ENCODE measurements at places on chromosomes 12 and 14. TPM values are rescaled to one million over a fixed set of nuclear protein-coding genes. Genes with fewer than 3 reads are reported as not detected.

Gene ETFBKMT
- total RNA-seq: 0.38 TPM

Gene PRH2
- not detected for total RNA-seq

DNA sequence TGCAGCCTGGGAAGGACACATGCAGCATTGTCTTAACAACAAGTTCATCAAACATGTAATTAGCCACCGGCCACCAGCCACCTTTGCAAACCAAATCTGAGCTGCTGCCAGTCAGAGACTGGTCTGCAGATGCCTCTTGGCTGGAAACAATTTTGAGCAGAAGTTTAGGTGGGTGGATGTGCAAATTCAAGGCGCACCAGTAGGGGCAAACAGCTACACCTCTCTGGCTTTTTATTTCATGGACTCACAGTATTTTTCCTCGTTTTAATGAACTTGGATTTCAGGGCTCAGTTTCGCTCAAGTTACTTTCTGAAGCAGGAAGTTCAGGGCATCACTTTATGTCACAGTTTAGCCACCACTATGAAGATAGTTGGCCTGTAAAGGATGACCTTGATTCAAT lies 94.3 kb downstream of the OTX2 start:
- DNase-seq: no peak

DNA sequence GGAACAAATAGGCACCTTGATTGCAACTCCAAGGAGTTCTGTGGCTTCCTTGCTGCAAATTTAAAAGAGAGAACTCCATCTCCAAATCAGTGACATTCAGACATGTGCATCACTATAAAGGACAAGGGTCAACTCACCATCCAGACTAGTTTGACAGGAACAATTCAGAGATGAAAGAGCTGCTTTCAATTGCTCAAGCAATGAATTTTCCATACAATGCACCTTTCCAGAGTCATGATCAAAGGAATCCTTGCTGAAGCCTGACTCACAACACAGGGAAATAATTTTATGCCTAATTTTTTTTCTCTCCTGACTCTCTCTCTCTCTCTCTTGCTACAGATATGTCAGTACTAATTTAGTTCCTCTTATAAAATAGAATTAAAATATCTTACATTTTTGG lies 380.5 kb upstream of the GARIN6 start:
- DNase-seq: no peak

DNA sequence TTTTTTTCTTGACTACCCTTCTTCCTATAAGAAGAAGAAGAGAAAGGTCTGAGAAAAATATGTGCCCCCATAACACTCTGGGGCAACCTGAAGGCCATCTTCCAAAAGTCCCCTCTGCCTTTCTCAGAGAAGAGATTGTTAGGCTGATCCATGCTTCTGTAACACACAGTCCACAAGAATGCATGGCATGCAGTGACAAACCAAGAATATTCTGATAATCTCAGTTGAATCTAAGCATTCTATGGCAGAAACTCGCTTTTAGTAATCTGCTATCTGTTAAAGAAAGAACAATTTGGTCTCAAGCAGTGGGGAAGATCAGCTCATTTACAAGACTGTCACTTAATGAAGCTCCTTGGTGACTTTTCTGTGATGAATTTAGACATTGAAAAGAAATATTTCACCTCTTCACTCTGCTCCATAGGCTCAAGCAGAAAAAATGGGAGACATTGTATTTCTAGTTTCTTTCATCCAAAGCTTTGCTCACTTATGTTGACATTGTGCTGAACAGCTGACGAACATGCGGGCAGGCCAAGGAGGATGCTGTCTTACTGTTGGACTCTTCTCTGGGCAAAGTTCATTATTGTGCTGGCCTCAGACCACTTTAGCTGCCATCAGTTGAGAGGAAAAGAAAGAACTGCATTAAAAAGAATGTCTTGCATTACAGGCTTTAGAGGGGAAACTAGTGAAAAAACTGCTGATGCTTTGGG lies 957.1 kb downstream of the DIO2 start:
- no peak for DNase-seq

All from activated T-cell treated with anti-CD3 and anti-CD28 coated beads, Interleukin-2, amount 50 U/mL, for 4 hours (primary cell).